MV-4-11 (cell line): ENCODE measurements at places on chromosomes 12 and 14.
A peak's percentile ranks its signal among the peaks of the same experiment; 100 is the strongest.

DNA sequence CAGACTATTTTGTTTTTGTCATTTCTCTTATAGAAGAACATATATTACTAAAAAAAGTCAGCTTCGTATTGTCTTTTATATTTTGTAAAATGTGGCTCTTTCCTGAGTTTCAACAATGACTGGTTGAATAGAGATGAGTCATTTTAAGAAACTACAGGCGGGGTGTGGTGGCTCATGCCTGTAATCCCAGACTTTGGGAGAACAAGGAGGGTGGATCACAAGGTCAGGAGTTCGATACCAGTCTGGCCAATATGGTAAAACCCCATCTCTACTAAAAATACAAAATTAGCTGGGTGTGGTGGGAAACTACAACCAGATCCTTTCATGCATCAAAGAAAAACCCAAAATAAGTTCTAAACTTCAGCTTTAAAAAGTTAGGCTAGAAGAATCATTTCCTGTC lies 28.8 kb downstream of the HECTD4 start:
- no peak for DNase-seq

DNA sequence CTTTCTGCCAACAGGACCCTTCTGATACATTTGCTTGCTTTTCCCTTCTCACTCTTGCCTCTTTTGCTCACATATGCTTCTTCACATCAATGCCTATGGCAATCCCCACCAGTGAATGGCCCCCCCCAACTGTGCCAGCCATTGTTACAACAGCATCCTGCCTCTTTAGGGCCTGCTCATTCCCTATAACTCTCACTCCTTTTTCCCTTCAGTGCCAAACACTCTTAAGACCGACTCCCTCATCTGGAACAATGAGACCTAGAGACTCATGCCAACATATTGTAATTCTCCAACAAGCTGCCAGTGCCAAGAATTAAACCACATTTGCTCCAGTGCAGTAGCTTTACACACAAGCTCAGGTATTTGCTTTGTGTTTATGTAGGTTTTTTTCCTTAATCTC lies 189.0 kb downstream of the SOX5 start:
- DNase-seq, result no peak

DNA sequence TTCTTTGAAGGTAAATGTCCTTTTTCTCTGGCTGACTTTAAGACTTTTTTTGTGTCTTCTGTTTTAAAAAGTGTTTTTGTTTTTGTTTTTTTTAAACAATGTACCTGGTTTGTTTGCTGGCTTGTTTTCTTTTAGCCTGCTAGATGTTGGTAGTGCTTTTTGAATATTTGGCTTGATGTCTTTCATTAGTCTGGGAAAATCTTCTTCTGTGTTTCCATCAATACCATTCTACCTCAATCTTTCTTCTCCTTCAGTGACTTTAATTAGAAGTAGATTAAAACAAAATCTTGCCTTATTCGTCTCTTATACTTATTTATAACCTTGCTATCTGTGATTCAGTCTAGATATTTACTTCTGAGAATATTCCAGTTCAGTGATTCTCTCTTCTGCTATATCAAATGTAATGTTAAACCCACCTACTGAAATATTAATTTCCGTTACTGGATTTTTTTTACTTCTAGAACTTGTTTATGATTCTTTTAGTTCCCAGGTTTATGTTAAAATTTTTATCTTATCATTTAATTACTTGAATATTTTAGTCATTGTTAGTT lies 21.5 kb downstream of the LMNTD1 start:
- no peak for DNase-seq

DNA sequence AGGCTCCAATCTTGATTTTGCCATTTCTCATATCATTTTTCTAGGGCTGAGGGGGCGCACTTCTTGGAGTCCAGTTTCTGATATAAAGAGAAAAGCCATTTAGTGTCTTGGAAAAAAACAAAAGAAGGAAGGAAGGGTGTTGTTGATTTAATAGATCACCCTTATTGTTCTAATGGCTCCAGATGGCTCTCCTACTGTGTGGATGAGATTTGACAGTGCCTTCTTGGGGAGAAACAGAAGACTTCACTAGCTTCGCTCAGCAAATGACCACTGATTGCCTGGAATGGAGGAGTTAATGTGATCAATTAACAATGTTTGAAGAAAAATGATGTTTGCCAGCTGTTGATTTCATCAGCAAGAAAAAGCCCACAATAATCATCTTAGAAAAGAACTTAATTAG lies 216.2 kb downstream of the APAF1 start:
- DNase-seq, result no peak

- peak; percentile 52 for DNase-seq
These were observed 5.0 kb downstream of the HNRNPC start for GRCh38 chr14:21264025-21264801.

DNA sequence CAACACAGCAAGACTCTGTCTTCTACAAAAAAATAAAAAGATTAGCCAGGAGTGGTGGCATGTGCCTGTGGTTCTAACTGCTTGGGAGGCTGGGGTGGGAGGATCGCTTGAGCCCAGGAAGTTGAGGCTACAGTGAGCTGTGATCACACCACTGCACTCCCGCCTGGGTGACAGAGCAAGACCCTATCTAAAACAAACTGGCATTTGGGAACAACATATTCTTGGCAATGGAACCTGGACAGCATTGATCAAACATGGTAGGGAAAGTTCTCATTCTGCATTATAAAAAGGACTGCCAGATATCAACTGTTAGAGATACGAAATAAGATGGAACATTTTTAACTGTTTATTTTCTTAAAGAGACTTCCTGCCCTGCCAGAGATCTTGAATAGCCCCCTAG lies 81.5 kb downstream of the PPP2R5C start:
- no peak for DNase-seq

- peak; percentile 8 for DNase-seq
These were observed 104.6 kb downstream of the EFCAB11 start for GRCh38 chr14:89849931-89850330.

- peak; percentile 98 for DNase-seq
These were observed 10.6 kb downstream of the CEP128 start for GRCh38 chr14:80930836-80931389.

GRCh38 chr12:130080205-130080604 lies 82.1 kb upstream of the FZD10 start:
- no peak for DNase-seq

DNA sequence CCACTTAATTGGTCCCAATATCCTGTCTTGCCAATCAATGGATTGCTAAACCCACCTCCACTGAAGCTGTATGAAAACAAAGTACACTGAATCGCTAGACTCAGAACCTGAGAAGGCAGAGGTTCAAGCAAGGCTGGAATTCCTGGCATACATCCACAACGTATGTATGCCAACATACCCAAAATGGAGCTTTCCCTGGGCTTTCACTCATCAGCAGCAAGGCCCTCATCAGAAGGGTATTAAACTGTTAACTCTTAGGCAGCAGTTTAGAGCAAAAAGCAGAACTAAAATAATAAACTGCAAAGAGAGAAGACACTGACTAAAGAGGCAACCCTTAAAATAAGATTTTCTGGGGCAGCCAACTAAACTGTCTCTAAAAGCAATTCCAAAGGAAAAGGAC lies 13.6 kb downstream of the MED13L start:
- peak; percentile 29 for DNase-seq

DNA sequence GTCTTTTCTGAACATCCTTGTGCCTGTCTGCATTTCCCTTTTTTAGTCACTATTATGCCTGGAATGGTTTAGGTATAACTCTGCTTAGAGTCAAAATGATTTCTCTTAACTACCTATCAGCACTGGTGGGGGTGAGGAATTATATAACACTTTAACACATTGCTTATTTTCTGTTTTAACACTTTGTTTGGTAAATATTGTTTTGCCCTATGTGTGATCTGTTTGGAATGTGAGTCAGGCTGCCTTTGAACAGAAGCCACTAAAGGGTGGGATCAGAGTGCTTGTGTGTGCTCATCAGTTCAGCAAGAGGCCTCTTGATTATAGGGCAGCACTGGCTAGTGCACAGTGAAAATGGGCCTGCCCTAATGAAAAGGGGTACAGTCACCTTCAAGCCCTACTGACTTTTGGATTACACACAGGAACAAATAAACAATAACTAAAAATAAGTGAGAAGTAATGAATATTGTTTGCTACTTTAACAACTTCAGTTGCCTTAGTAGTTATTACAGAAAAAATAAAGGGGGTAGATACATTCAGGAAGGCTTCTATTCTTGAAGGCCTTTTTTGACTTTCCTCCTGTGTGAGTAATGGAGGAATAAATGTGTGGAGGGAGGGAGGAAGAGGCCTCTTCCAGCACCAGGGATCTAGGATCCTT lies 23.2 kb downstream of the NGDN start:
- no peak for DNase-seq

DNA sequence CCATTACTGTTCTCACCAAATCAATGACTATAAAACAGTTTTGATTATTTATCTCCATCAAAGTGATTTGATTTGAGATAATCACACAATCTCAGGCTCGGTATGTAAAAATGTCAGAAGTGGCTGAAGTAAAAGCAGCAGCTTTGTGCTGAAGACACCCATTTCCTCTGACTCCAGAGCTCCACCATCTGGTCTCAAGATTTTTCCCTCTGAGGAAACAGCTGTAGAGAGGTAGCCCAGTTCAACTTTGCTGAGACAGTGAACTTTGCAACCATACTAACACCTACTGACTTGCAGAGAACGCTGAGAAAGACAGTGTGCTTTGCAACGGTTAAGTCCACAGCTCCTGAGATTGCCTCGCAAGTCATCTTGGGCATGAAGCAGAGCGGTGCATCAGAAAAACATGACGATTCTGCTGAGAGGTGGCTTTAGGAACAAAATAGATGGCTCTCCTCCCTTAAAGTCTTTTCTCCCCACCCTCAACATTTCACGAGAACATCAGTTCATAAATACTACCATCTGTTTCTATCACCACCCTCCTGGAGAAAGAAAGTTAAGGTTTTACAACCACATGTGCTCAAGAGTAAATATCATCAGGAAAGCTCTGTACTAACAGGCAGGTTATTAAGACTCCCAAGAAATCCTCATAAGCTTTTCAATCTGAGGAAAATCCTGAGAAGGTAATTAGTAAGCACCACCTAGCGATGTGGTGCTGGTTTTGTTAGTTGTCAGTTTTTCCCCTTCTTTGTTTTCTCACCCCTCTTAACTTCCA lies 34.8 kb downstream of the HIGD1C start:
- DNase-seq, result peak; percentile 38
